ENCODE measurements at places on chromosomes 13 and 19.

DNA sequence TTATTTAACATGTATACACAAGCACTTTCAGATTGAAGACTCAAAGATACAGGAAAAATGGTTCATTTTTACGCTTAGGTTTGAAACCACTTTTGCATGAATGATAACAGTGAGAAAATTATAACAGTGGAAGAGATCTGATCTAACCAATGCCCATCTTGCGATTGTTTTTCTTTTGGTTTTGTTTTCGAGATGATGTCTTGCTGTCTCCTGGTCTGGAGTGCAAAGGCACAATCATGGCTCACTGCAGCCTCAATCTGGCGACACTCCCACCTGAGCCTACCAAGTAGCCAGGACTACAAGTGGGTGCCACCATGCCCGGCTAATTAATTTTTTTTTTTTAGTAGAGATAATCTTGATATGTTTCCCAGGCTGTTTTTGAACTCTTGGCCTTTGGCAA lies 10.2 kb upstream of the EID2 start:
- DNase-seq, result no peak

- no peak for DNase-seq
These were observed 42.2 kb downstream of the DHRS12 start for GRCh38 chr13:51761643-51762350.

- no peak for DNase-seq
These were observed 87.6 kb upstream of the SLC15A1 start for GRCh38 chr13:98839856-98840769.

DNA sequence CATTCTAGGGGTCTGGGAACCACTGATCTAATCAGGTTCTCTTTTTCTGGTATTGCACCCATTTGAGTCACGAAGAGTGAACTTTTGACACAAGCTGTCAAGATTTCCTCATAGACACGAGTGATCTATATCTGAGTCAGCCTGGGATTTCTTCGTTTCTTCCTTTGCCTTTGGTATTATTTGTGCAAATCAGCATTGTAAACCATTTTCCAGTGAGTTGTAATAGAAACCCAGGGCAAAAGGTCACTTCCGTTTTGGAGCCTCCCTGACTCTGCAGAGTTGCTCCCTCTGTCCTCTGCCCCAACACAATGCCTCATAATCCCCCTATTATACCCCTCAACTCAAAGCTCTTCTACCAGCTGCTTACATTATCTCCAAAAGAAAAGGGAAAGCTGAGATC lies 615.1 kb downstream of the EFNB2 start:
- DNase-seq, result no peak

DNA sequence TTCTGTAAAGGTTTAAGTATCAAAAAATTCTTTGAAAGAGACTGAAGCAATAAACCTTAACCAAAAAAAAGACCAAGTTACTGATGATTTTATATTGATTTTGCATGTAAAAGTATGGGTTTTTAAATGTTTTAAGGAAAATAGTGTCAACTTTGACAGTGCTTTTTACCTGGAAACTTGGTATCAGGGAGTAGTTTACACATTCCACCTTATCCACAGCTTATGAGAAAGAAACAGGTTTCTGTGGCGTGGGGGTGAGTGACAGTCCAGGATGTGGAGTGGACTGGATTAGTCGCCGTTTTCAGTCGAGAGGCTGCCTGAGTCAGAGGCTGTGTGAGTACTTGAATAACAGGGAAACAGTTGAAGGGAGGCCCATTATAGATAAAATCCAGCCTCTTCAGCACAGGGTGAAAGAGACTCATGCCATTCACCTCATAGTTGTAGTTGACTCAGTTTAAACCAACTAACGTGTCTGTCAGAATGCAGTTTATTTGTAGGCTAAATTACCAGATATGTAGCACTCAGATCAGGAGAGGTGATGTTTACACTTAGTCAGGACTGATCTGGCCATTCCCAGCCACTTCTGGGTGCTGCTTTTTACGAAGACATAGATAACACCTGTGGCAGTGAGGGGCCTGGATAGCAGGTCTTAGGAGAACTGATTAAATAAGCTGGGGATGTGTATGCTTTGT lies 595 bp upstream of the GPR183 start:
- no peak for DNase-seq
